ENCODE measurements at places on chromosomes 6 and 20.
A peak's percentile ranks its signal among the peaks of the same experiment; 100 is the strongest.

DNA sequence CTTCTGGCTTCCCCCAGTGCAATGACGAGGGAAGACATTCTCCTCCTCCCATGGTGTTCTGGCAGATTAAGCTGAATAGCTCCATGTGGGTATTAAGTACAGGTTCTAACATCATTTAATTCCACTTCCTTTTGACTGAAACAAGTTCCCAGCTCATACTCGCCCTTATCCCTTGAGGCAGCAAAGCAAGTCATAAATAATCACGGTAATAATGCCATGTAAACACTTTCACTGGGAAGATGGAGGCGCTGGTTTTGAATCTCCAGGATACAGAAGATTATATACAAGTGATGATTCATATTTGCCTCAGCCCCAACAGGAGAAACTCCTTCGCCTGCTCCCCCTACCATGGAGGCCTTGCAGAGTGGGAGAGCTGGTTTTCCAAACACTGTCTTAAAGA is 141.3 kb downstream of the PXDC1 start:
- no peak for DNase-seq

- no peak for DNase-seq
These were observed 406.1 kb upstream of the MARCKS start for GRCh38 chr6:113451049-113451448.

- no peak for DNase-seq
These were observed 33.0 kb downstream of the HNF4A start for GRCh38 chr20:44388466-44389023.

DNA sequence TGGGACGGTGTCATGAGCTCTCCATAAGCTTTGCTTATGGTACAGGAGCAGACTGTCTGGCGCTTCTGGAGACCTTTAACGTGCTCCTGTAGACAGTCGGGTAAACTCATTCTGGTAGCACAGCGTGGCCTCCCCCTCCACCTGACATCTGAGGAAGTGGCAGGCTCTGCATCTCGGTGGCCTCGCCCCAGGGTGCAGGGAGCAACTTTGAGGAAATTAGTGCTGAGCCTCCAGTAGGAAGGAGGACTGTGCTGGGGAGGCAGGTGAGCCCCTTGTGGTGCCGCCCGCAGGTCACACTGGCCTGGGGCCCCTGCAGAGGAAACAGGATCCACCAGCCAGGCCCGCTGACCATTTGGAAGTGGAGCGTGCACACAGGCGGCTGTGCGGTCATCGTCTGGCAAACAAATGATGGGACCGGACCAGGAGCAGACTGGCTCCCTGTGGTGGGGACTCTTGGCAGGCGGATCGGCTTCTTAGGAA is 57.9 kb downstream of the SYNJ2 start:
- no peak for DNase-seq

DNA sequence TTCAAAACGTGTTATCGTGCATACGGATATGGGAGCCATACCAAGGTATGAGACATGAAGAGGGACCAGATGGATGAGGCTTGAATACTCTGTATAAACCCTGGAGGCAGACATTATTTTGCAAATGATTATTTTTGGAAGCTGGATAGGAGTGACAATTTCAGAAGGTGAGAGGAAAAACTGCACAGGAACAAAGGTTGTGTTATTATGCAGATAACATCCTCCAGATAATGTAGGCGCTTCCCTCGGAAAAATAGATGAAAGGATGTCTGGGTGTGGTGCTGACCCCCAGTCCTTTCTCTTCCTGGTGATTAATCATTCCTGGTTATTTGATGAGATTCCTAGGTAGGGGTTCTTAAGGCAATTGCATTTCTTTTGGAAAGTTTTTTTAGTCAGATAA is 36.4 kb upstream of the CD83 start:
- DNase-seq = no peak

GRCh38 chr6:1614448-1615150 is 4.9 kb downstream of the FOXC1 start:
- DNase-seq = no peak

- no peak for DNase-seq
These were observed 901.0 kb upstream of the MAP3K7 start for GRCh38 chr6:91487696-91488392.

DNA sequence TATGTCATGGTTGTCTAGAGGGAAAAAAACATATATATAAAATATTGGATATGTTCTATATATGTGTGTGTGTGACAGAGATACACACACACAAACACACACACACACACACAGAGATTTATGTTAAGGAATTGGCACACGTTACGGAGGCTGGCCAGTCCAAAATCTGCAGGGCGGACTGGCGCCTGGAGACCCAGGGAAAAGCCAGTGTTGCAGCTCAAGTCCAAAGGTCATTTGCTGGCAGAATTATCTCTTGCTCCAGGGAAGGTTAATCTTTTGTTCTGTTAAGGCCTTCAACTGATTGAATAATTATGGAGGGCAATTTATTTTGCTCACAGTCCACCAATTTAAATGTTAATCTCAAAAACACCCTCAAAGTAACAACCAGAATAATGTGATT is 37.5 kb upstream of the PDE7B start:
- no peak for DNase-seq

DNA sequence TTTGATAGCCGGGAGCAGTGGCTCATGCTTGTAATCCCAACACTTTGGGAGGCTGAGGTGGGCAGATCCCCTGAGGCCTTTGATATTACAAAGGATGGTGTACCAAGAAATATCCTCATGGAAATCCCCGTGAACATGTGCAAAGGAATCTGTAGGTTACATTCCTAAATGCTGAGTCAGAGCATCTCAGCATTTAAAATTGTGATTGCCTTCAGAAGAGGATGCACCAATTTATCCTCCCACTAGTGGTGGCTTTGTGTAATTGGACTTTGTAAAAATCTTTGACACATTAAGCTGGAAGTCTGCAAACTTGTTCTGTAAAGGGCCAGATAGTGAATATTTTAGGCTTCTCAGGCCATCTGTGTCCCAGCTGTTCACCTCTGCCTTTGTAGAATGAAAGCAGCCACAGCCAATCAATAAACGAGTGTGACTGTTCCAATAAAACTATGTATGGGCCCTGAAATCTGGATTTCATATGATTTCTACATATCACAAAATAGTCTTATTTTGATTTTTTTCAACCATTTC is 11.8 kb downstream of the TMEM14B start:
- DNase-seq = peak; percentile 59

GRCh38 chr20:59631751-59632540 is 27.6 kb downstream of the PHACTR3 start:
- no peak for DNase-seq

DNA sequence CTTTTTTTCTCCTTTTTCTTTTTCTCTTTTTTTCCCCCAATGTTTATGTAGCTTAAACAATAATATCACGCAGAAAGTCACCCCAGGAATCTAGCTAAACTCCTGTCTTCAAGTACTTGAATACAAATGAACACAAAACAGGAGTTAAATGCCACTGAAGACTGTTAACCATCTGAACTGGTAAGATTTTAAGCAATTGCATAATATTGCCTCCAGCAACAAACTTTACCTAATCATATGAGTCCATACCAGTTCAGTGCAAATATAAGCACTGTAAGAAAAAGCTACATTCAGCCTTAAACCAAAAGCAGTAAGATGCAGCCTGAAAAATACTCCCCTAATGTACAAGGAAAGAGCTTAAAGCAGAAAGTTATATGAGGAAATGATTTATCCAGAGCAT is 173.9 kb upstream of the TFAP2D start:
- no peak for DNase-seq

GRCh38 chr6:117668736-117669135 is 6.5 kb upstream of the NUS1 start:
- no peak for DNase-seq

DNA sequence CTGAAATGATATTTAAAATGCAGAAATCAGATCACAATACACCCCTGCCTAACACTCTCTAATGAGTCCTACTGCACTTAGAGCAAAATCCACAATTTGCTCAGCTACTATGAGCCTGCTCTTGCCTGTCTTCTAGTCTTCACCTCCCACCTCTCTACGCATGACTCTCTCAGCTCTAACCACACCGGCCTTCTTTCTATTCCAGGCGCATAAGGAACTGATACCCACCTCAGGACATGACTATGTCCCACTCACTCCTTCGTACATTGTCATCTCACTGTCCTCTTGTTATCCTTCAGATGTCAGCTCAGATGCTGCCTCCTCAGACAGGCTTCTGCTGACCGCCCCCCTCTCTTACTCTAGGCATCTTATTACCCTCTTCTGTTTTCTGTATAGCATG is 201.0 kb upstream of the FLRT3 start:
- DNase-seq = no peak

GRCh38 chr20:58407201-58407873 is 18.3 kb downstream of the VAPB start:
- DNase-seq = no peak

DNA sequence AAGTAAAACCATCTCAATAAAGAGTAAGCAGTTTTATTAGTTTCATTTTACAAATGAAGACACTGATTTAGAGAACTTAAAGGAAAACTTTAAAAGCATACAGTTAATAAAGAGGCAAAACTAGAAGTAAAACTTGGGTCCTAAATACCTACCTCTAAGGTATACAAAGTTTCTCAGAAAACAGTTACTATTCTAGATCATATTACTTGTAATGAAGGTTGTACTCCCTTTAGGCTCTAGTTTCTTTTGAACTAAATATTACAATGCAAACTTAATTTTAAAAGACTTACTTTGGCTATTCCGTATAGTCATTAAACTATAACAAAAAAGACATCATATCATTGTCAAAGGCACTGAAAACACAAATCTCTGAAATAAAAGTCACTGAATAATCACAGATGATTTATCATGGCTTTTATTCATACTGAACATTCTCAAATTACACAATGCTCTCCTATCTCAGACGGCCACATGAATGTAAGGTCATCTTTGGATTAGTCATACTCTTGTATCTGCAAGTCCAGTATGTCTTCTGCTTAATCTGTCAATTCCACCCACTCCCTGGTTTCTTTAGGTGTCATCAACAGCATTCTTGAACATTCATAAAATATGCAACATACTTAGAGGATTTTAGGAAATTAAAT is 361.6 kb upstream of the RUNX2 start:
- DNase-seq = peak; percentile 32

- DNase-seq = no peak
These were observed 472.3 kb upstream of the EYS start for GRCh38 chr6:66179361-66179760.

GRCh38 chr6:18609715-18610114 is 222.6 kb downstream of the RNF144B start:
- DNase-seq = no peak

DNA sequence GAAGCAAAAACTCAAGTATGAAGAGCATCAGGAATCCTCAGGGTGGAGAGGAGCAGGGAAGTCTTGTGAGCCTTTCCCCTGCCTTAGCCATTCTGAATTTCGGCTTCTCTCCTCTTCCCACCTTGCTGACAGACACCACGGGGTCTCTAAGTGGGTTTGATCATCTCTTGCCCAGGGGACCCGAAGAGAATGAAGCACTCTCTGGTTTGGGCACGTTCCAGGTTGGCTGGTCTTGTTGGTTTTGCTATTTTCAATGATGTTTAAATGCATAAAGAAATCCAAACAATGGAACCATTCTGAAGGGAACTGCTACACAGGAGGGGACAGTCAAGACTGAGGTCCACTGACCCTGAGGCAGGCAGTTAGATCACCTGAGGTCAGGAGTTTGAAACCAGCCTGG is 131.7 kb downstream of the PXDC1 start:
- DNase-seq = no peak

GRCh38 chr6:4491501-4492260 is 284.5 kb upstream of the CDYL start:
- DNase-seq = no peak

- DNase-seq = no peak
These were observed 7.5 kb upstream of the CD164 start for GRCh38 chr6:109389650-109390274.

- DNase-seq = peak; percentile 20
These were observed 223.0 kb upstream of the LRFN2 start for GRCh38 chr6:40810171-40810570.
